ENCODE measurements at places on chromosomes 1 and 21.

GRCh38 chr1:204991342-204991844, 51.6 kb upstream of the CNTN2 start:
- DNase-seq, result no peak

DNA sequence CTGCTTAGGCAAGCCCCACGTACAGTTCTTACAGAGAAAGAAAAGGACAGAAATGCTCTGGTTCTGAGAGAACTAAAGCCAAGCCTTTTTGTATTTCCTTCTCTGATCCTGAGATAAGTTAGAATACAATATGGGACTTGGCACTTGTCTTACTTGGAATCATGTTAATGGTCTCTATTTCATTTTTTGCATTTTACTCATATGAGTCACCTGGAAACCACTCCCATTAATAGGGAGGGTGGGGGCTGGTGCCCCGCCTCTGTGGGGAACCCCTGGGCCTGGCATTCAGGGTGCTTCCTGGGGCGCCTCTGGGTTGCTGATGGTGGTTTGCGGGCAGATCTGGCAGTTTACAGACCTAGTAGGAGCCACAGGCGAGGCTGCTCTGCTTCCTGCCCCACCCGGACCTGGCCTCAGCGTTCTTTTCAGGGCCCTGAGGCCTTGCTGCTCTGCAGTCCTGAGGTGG, 26.7 kb downstream of the TSPAN2 start:
- DNase-seq, result no peak

DNA sequence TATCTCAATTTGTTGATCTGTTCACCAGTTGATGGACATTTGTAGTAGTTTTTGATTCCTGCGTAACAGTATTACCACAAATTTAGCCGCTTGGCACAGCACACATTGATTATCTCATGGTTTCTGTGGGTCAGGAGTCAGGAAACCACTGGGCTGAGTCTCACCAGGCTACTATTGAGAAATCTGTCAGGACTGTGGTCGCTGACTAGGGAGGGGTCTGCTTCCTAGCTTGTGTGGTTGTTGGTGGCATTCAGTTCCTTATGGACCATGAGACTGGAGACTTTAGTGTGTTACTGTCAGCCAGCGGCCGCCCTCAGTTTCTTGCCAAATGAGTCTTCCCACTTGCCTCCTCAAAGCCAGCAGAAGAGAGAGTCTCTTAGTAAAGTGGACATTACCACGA, 9.8 kb downstream of the PEX14 start:
- no peak for DNase-seq

DNA sequence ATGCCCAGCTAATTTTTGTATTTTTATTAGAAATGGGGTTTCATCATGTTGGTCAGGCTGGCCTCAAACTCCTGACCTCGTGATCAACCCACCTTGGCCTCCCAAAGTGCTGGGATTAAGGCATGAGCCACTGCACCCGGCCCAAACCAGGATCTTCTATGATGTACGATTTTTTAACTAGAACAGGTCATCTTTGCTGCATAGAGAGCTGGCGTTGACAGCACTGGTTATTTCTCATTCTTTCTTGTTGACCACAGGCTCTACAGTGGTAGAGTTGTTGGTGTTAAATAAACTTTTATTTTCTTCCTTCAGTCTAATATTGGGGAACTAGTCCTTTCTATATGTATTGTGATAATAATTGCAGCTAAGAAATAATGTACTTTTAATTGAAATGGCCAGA, 3.8 kb upstream of the MAB21L3 start:
- no peak for DNase-seq

- no peak for DNase-seq
These were observed at the start of gene DLGAP3 for GRCh38 chr1:34929497-34929852. TSS of gene DLGAP3 (minus strand) at chr1:34929650. CDS start at chr1:34905383, 24,267 bp downstream.

GRCh38 chr1:238052496-238053266, 162.0 kb upstream of the ZP4 start:
- no peak for DNase-seq

GRCh38 chr1:29758781-29759499, 522.6 kb downstream of the PTPRU start:
- no peak for DNase-seq

GRCh38 chr1:207440626-207441025, 13.5 kb upstream of the CR2 start:
- DNase-seq, result no peak

- no peak for DNase-seq
These were observed 139.3 kb upstream of the IPO9 start for GRCh38 chr1:201689647-201690046.

DNA sequence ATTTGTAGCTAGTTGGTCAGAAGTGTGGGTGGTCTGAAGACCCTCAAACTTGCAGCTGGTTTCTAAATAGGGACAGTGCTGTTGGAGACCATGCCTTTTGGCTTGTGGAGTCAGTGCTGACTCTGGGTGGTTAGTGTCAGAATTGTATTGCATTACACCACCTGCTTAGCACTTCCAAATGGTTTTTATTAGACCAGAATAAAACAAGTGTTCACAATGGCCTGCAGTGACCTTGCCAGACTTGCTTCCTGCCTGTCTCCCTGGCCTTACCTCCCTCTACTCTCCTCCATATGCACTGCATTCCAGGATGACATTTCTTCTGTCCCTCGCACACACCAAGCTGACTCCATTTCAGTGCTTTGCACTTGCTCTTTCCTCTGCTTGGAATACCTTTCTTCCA, 72.7 kb upstream of the CNIH3 start:
- DNase-seq, result no peak

- no peak for DNase-seq
These were observed 2.6 kb downstream of the CAPN8 start for GRCh38 chr1:223662943-223663342.

DNA sequence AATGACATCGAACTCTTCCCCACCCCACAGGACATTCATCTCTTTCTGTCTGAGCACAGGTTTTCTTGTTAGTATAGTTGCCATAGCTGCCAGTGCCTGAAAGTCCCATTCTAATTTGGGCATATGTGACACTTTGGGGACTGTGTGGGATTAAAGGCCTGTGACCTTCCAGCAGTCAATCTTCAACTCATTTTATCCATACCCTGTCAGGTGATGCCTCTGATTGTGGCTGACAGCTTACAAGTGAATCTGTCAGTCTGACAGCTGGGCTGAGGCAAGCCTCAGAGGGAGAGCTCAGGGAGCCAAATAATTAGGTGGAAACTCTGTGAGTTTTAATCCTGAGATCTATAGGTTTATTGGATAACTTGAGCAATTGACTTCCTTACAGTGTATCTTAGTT, 29.6 kb downstream of the ZCCHC17 start:
- DNase-seq, result no peak

DNA sequence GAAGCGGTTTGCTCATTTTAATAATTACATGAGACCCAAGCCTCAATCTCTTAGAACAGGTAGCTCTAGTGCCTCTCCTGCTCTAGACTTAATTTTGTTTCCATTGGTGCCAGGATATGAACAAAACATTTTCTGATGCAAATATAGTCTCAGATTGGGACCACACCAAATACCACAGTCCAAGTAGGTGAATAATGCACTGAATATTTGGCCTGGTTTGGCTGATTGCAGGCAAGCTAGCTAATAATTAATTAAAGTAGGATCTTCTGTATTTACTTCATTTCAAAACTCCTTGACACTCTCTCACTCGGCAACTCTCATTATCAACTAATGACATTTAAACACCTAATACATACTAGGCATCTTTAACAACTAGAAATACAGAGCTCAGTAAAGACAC, 219.6 kb downstream of the LTN1 start:
- no peak for DNase-seq

- DNase-seq, result no peak
These were observed 21.3 kb downstream of the ZCCHC17 start for GRCh38 chr1:31318146-31318545.

DNA sequence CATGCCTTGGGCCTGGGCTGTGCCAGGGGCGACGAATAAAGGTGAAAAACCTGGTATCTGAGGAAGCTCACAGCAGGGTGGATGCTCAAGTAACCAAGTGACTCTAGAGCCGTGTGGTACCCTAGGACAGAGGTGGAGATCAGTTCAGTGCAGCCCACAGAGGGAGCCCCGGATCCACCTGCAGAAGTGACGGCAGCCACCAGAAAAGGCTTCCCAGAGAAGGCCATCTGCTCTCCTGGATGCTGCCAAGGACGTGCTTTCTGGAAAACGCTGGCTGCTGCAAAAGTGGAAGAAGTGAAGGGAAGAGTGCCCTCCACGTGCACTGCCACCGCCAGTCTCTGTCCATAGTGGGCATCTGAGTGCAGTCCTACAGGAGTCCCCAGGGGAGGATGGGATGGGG, 27.7 kb downstream of the TMCO4 start:
- DNase-seq, result no peak

GRCh38 chr21:32717851-32718316, 9.9 kb downstream of the SYNJ1 start:
- DNase-seq, result no peak

DNA sequence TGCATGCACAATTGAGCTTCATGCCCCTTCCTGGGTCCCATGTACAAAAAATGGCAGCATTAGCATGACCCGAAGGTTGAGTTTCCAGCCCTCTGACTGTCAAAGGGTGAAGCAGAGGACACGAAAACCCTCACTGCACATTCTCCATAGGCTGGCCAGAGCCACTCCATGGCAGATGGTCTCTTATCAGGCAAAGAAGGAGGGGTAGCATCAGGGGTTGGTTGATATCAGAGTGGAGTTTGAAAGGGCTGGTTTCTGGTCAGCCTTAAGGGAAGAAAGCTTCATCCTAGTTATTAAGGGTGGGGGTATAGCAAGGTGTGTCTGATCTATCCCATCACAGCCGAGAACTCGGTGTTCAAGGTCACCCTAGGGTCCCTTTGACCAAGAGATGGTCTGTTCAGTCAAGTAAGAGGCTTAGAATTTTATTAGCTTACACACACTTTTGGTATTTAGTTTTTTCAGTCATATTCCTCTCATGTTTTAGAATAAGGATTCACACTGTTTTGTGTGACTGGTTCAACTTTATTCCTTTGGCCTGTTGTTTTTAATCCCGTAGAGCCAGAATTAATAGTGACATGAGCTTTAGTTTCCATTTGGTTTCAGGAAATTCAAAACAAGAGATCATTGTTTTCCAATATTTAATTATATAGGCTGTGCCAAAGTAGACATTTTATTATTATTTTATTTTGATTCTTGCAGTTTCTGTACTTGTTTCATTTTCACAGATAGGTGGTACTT, 199.9 kb upstream of the FMN2 start:
- no peak for DNase-seq

GRCh38 chr1:67285780-67286488, 21.7 kb upstream of the IL12RB2 start:
- no peak for DNase-seq

- peak; percentile 36 for DNase-seq
These were observed 771 bp upstream of the NTNG1 start for GRCh38 chr1:107139833-107140702.

DNA sequence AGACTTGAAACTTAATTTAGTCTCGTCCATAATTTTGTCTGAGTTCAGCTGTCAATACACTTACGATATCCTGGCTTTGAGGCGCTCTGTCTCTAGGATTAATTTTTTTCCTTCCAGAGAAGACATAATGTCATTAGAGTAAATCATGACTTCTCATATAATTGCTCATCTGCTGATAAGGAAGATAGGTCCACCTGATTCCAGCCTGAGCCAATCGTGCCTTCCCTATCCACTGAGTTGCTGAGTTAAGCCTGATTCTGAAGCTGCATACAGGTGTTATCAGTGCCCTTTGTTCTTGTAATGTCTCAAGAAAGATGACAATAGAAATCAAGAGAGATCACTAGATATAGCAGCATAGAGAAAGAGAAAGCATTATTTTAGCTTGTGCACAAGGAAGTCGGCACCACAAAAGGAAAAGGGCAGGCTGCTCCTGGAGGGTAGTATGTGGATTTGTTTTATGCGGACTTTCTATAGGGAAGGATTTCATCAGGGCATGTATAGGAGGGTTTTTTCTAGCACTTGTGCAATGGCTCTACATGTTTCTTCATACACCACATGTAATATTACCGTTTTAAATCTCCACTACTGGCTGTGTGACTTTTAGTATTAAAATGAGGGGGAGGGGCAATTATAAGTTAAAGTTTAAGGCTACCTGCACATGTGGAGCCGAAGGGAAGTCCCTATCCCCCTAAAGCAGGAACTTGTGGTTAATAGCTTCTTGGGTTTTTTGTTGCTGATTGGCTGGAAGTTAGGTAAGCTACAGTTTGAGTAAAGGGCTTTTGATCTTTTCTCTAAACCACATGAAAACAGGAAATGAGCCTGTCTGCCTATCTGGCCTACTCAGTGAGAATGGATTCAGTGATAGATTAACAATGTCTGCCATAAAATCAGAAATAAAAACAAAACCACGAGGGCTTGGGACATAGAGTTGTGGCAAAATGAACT, 133.4 kb downstream of the PLPPR5 start:
- no peak for DNase-seq

GRCh38 chr1:217139513-217139912, 416.3 kb upstream of the ESRRG start:
- DNase-seq, result no peak

- DNase-seq, result no peak
These were observed 8.4 kb upstream of the SERPINC1 start for GRCh38 chr1:173925306-173926242.

- DNase-seq, result no peak
These were observed 116.6 kb downstream of the HS2ST1 start for GRCh38 chr1:87030740-87031690.

GRCh38 chr1:153626904-153627714, at the start of gene S100A13:
TSS of gene S100A13 (minus strand) at chr1:153627505. CDS start at chr1:153626472, 1,033 bp downstream.
- DNase-seq, result peak; percentile 91

GRCh38 chr1:229970714-229971113, 96.3 kb upstream of the GALNT2 start:
- DNase-seq, result no peak

DNA sequence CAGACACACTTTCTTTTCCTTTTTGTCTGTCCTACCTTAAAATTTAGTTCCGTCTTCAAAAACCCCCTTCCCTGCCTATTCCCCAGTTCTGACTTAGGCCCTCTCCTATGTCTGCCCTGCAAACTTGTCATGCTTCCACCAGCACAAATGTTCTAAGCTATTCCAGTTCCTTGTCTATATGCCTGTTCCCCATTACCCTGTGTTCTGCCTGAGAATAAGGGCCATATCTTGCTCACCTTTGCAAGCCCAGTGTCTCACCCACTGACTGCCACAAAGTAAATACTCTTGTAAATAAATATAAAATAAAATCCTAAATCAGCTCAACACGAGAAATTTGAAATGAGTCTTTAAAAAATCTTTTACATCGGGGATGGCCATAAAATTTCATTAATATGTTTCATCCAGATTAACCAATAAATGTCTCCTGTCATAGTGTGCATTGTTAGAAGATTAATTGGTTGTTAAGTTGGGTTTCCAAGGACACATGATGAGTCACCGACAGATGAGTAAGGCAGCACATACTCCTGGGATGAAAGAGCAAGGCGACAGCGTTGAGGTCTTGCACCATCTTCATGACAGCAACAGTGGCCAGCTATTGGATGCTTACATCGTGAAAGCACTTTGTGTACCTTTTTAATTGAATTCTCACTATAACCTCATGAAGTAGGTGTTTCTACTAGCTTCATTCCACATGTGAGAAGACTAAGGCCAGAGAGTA, 92.6 kb upstream of the NGF start:
- peak; percentile 94 for DNase-seq

DNA sequence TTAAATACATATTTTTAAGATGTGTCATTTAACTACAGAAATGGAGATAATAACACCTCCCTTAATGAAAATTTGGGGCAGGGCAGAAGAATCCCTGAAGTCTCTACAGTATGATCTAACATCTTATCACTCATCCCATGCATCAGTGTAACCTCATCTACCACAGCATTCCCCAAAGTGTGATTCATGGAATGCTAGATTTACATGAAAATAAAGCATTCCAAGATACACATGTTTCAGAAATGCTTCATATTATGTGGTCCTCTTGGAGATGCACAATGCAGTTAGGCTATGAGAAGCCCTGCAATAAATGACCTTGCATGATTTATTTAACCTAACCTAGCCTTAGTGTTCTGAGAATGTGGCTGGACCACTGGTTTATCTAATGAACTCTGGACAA, 166.9 kb upstream of the SYT6 start:
- peak; percentile 68 for DNase-seq

Measured in GM04504 (cell line).